NCI-H1092 treated with DMSO at 0.1 percent for 48 hours (cell line): ENCODE measurements at places on chromosomes 11 and 22.
A peak's percentile ranks its signal among the peaks of the same experiment; 100 is the strongest.

DNA sequence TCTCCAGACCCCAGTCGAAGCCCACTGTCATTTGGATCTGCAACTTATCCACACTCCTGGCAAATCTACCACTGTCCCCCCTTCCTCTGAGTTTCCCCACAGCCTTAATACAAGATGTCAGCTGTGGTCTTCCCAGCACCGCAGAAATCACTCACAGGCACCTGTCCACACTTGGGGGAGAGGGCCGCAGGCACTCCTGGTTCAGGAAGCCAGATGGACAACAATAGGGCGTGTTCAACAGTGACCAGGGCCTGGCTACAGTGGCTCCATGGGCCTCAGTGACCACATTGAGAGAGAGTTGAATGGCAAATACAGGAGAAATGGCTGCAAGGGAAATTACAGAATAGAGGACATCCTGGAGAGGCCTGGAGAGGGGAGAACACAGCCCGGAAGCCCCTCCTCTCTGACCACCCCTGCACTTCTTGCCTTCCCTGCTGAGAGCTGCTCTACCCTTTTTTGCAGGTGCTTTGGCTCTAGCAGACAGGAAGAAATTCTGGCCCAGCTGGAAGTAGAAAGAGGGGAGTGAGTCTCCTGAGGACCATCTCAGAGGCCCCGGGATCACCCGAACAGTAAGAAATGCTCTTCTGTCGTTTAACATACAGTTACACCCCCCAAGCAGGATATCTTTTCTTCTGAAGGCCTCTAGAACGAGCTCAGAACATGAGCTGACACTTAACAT is 164.6 kb downstream of the FEZ1 start:
- DNase-seq, result no peak

DNA sequence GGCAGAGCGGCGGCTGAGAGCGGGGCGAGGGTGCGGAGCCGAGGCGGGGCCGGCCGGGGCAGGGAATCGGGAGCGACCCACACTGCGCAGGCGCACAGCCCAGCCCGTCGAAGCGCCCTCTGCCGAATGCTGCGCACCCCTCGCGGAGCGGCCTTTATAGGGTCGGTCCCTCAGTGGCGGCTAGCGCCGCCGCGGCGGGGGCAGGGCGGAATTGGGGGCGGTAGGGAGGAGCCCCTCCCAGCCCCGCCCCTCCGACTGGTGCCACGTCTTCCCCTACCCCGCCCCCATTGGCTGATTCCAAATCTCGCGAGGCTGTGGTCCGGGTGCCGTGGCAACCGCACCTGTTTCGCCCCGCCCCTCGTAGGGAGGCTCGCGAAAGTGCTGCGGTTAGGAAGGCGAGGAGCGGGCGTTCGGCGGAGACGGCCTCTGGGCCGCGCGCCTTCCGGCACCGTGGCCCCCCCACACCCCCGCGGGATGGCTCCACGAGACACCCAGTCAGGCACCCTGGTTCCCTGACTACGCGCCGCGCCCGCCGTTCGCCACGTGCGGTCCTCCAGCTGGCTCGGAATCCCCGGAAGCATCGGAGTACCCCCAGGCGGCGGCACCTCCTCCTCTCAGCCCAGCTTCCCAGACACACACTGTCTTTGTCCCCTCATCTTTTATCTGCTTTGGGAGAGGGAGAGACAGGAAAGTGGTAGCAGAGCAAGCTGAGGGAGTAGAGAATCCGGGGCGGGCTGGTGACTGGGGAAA is at the start of gene EHD1:
EHD1 (minus strand) TSS at position 128 of the 750 bp plus-strand sequence. CDS start 157 bp downstream, outside the sequence.
- DNase-seq, result peak; percentile 99

DNA sequence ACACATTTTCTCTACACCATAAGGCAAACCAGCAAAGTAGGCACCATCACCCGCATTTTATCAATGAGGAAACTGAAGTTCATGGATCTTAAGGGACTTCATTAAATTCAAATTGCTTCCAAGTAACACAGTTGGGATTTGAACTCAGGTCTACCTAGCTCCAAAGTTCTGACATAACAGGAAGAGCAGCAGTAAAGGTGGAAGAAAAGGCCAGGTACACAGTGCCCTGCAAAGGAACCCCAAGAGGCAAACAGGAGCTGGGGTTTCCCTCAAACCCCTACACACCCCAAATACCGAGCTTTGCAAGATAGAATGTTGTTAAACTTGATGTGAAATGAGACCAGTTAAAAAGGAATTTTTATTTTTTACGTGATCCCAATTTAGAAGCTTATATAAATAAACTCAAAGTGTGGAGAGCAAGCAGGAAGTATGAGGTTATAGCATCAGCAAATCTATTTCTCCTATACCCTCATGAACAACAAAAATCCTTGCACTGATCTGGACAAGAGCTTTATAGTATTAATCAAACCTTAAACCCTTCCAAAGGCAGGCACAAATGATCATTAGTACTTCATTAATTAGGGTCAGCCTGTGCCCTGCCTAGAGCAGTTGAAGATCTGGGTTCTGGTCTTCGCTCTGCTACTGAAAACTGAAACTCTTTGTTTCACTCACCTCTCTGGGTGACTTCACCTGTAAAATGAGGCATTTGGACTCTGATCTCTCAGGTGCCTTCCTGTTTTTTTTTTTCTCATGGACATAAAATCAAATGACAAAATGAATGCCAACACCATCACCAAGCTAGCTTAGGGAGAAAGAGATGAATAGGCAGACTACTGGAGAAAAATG is 36.5 kb downstream of the SYTL2 start:
- DNase-seq, result no peak

GRCh38 chr22:40560551-40560950 is 76.0 kb downstream of the MRTFA start:
- DNase-seq, result no peak

- peak; percentile 88 for DNase-seq
Measured at GRCh38 chr11:66842896-66843775, at the start of gene RCE1. RCE1 (plus strand) TSS chr11:66843441; CDS start chr11:66843456, 15 bp downstream.

DNA sequence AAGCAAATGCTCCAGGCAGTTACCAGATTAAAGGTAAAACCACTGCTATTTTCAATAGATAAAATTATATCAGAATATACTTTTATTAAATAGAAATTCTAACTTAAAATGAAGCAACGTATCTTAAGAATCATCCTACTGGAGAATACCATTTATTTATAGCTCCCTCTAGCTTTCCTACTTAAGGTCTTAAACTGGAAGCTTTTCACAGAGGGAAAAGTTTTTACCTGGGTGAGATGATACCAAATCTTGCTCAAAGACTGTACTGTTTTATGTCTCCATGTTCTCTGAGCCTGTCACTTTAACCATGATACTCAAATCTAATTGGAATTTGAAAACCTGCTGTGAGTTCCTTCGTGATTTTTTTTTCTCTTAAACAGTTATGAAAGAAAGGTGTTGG is 291.8 kb downstream of the AASDHPPT start:
- DNase-seq, result no peak

DNA sequence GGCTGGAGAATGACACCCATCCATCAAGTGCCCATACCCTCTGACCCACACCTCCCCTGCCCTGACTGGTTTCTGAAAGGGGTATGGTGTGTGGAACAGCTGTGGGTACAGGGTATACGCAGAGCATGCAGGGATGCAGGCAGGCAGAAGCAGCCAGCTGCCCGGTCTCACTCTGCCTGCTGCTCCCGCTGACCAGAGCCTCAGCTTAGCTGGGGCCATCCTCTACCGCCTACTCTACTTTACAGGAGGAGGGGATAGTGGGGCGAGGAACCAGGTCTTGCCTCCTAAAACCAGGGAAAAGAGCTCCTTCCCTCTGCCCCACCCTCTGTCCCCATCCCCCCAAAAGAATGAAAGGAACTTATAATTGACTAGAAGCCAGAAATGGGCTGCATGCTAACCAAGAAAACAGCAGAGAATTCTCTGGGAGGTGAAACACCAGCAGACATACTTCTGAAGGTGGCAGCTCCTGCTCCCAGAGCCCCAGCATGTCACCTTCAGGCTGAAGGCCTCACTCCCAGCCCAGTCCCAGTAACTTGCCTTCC is 13.0 kb upstream of the CHRM4 start:
- DNase-seq, result no peak

DNA sequence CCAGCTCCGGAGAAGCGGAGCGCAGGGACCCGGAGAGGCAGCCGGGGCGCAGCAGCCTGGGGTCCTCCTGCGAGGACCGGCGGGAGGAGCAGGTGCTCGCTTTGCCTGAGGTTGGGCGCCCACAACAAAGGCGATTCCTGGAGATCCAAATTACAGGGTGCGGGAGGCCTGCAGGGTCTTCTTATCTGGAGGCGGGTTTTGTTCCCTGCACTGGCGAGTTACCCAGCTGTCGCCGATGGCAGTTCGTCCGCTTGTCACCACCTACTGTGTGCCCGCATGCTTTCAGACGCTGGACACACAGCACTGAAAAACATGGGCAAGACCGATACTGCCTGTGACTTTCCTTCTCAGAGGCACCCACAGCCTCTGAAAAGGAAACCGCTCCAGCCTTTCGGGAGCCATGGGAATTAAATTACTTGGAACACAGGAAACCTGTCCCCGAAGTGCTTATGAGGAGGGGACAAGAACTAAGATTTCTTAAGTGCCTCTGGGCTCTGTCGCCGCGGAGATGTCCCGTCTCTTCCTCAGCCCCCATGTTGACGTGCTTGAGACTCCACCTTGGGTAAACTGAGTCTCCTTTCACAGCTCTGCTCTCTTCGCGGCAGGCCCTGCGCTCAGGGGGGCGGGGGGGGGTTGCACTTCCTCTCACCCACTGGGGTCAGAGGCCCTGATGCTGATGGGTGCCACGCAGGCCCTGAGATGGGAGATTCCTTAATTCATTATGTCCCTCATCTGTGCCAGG is 1.3 kb upstream of the ZFTA start:
- DNase-seq, result peak; percentile 41

GRCh38 chr11:36404831-36405230 is 105.2 kb downstream of the TRAF6 start:
- DNase-seq, result no peak

DNA sequence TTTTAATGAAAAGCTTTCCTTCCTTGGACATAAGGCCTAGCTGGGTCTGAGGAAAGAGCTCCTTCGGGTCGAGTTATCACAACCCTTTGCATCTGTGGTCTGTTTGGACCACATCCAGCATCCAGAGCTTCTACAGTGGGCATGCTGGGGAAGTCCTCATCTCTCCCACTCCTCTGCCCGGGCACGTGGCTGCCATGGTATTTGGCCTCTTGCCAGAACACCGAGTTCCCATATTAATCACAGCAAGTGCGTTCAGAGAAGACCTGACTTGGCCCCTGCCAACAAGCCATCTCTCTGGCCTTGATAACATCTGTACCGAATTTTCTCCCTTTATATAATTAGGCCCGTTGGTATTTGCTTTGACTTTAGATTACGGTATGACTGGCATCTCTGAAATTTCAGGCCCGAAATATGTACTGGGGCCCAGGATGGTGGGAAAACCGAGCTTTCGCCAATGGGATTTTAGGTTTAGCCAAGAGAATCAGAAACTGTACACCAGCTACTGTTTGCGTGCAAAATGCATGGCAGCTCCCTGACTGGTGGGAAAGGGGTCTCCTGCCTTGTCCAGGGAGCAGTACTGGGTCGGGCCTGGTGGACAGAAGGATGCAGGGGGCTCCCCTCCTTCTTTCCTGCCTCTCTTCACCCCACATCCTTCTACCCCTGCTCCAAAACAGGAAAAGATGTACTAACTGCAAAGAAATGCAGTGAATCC is 90.0 kb downstream of the MICAL2 start:
- DNase-seq, result no peak

DNA sequence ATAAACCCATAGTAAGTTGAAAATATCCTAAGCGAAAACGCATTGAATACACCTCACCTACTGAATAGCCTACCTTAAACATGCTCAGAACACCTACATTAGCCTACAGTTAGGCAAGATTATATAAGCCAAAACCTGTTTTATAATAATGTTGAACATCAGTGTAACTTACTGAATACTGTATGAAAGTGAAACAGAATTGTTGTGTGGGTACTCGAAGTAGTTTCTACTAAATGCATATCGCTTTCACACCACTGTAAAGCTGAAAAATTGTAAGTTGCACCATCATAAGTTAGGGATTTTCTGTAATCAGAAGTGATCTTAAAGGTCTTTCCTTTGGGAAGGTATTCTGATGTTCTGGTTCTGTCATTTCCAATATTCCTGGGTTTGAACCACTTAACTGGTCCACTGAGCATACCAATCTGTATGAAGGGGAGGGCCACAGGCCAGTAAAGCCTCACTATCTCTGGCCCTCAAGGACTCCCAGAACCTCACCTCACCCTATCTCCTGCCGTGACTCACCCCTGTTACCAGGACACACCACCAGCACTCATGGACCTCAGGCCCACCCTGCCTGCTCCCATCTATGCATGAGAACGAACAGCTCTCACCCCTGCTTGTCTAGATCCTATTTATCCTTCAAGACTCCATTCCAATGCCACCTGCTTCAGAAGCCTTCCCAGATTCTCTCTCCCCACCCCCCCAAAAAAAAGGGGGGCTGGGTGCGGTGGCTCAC is 70.0 kb downstream of the NAT10 start:
- DNase-seq, result no peak

- no peak for DNase-seq
Measured at GRCh38 chr22:35531202-35531601, 9.4 kb upstream of the RASD2 start.

- DNase-seq, result no peak
Measured at GRCh38 chr22:31128156-31128555, 5.4 kb downstream of the INPP5J start.

DNA sequence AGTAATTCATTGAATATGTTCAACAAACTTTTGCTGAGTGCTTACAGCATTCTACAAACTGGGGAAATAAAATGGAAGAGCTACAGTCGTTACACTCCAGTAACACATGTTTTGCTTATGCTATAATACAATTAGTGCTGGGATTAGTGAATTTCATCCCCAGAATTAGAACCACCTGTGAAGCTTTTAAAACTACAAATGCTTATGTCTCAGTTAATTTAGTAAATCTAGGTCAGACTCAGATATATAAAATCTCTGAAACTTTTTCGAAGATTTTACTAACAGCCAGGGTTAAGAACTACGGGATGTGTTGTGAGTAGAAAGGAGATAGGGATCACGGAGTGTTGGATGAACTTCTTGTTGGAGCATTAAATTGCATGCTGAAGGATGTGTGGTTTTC is 33.7 kb upstream of the EED start:
- DNase-seq, result no peak
